Thoracic aorta (tissue), 2 donors: ENCODE measurements at places on chromosomes 2 and 18. TPM values are rescaled to one million over a fixed set of nuclear protein-coding genes. Genes with fewer than 3 reads are reported as not detected.

GRCh38 chr2:144431392-144431783 lies 88.5 kb downstream of the ZEB2 start:
- no peak for DNase-seq

DNA sequence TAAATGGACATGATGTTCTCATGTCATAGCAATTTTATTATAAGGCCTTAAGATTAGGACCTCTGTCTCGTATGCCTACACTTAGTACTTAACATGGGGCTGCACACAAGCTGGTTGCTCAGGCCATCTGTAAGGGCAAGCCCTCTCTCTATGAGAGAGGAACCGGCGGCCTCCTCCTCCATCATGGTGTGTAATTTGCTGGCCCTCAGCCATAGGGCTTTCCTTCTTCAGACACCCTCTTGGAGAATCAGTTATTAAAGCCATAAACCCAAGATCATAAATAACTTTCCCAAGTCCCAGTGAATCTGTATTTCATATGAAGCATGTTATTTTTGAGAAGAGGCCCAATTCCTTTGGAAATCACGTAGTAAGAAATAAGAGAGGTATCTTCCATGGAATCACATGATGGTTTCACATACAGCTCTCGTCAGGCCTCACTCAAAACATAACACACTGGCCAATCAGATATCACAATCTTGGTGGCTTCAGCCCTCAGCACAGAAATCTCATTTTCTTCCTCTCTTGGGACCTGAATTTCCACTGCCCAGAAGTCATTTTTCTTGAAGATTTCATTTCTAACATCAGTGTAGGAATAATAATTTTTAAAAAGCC lies 92.6 kb downstream of the RDH14 start:
- no peak for DNase-seq

- no peak for DNase-seq
Observed at GRCh38 chr2:239459056-239459455, 58.2 kb upstream of the HDAC4 start.

DNA sequence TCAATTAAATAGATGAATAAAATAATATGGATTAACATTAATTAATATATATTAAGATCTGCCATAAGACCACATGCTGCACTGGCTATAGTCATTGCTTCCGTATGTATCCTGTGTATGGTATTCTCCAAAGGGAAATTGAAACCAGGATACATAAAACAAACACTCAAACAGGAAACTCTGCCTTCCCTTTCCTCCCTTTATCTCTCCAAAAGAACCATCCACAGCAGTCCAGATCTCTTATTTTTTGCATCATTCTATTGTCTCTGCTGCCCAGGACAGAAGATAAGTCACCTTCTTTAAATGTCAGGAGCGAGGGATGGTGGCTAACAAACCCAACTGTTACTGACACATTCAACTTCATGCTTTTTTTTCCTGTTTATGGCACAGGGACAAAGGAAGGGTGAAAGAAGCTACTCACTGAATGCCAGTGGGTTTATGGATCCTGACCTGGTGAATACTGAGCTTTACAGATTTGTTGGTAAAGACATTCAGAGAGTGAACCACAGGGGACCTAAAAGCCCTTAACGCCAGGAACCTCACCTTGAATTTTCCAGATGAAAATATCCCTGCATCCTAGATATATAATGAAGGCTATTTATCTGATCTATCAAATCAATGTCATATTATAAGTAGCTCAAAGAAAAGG lies 67.5 kb downstream of the CSRNP3 start:
- no peak for DNase-seq

DNA sequence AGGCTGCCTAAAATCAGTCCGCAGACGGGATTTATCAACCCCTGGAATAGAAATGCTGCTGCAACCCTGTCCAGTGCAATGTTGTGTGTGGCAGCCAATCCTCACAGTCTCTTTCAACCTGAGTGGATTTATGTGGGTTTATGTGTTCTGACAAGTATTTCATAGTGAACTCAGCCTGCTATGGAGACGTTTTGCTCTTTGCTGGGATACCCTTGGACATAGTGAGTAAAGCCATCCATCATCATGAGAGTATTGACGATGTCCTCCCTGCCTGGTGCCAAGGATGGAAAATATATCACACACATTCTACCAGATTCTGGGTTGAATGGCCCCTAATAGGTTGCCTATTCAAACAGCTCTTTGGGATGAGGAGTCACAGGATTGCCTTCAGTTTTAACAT lies 219.1 kb downstream of the SOCS6 start:
- DNase-seq: no peak

The TTR gene
- total RNA-seq: not detected

DNA sequence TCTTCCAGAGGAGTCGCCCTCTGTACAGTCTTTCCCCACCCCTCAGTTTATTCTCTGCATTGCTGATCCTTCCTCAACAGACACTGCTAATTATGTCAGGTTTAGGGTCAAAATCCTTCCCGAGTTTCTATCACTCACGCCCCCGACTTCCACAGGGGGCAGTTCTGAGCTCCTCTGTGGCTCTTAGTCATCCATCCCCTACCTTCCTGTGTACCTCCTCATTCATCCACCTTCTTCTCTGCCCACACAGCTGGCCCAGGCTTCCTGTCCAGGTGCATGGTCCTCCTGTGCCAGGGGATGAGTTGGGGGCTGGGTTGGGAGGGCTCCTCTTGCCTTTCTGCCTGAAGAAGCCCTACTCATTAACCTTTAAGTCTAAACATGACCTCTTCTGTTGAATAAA lies 202.9 kb downstream of the ARL4C start:
- DNase-seq: no peak
